Cardiac septum (tissue), 1 donor: ENCODE measurements at places on chromosomes 3 and 15. TPM values are rescaled to one million over a fixed set of nuclear protein-coding genes. Genes with fewer than 3 reads are reported as not detected.

Gene ZNF774
- total RNA-seq, result 5.6 TPM

Gene SH2D7
- not detected for total RNA-seq

Gene GPR171
- total RNA-seq, result 0.32 TPM

Gene ATP13A5
- total RNA-seq, result not detected

Gene DENND4A
- 19.1 TPM for total RNA-seq

Gene CACNA1D
- total RNA-seq, result 0.46 TPM

Gene B3GNT5
- 3.2 TPM for total RNA-seq

Gene MESP2
- total RNA-seq, result 0.19 TPM

Gene RTP3
- total RNA-seq, result not detected

Gene LMLN
- 10.1 TPM for total RNA-seq

Gene CERS3
- 0.24 TPM for total RNA-seq

Gene MYL3
- 3,804 TPM for total RNA-seq

Gene MKRN3
- total RNA-seq, result 0.32 TPM

Gene NRROS
- 2.6 TPM for total RNA-seq

Gene UNC13C
- 0.32 TPM for total RNA-seq

Gene IL5RA
- 0.40 TPM for total RNA-seq

Gene P2RY1
- total RNA-seq, result 4.8 TPM

Gene CD200R1
- total RNA-seq, result 0.51 TPM

Gene LRRC31
- not detected for total RNA-seq

Gene RLBP1
- total RNA-seq, result not detected

Gene PCBP4
- total RNA-seq, result 91.4 TPM

Gene FEM1B
- total RNA-seq, result 114 TPM

Gene TTC21A
- 3.0 TPM for total RNA-seq

Gene CCRL2
- total RNA-seq, result 1.3 TPM

Gene GASK1A
- total RNA-seq, result 0.16 TPM

Gene MAP6D1
- total RNA-seq, result 2.3 TPM

Gene KY
- 3.9 TPM for total RNA-seq

Gene SYNPR
- 0.46 TPM for total RNA-seq

Gene TIMP4
- total RNA-seq, result 4.3 TPM

Gene AMT
- 20.1 TPM for total RNA-seq

Gene TRH
- not detected for total RNA-seq

Gene PAK2
- total RNA-seq, result 43.3 TPM

Gene FRMD5
- 69.1 TPM for total RNA-seq

Gene SCAANT1
- not detected for total RNA-seq

Gene CNTN4
- 2.8 TPM for total RNA-seq

Gene BCHE
- total RNA-seq, result 0.81 TPM

Gene DZIP1L
- total RNA-seq, result 7.2 TPM

Gene DLEC1
- 0.22 TPM for total RNA-seq

Gene CLCN2
- 3.1 TPM for total RNA-seq

Gene LRRIQ4
- not detected for total RNA-seq

Gene FRMD4B
- 10.8 TPM for total RNA-seq

Gene ECE2
- 0.19 TPM for total RNA-seq

Gene RBPMS2
- total RNA-seq, result 242 TPM

Gene KNG1
- total RNA-seq, result not detected

Gene ACKR4
- 1.6 TPM for total RNA-seq

Gene LXN
- 3.8 TPM for total RNA-seq

Gene TUSC7
- not detected for total RNA-seq

Gene POLQ
- 0.97 TPM for total RNA-seq

Gene GABRR3
- total RNA-seq, result not detected

Gene DUOXA2
- total RNA-seq, result not detected

Gene NCEH1
- 18.5 TPM for total RNA-seq

Gene PPP2R3A
- total RNA-seq, result 82.8 TPM

Gene GCSAM
- total RNA-seq, result not detected

Gene ITPKA
- total RNA-seq, result 1.0 TPM

Gene ROPN1
- total RNA-seq, result not detected

Gene COL6A6
- total RNA-seq, result 0.19 TPM

Gene DUOX1
- total RNA-seq, result 0.59 TPM

Gene SLC27A2
- total RNA-seq, result not detected

Gene LRRC15
- total RNA-seq, result 0.38 TPM
